ENCODE measurements at places on chromosomes 2 and 18. TPM values are rescaled to one million over a fixed set of nuclear protein-coding genes. Genes with fewer than 3 reads are reported as not detected.

EPAS1 gene
- 158 TPM for total RNA-seq

FSHR gene
- total RNA-seq: 22.6 TPM

CPO gene
- 0.43 TPM for total RNA-seq

SIX3 gene
- 0.19 TPM for total RNA-seq

SPATS2L gene
- 52.9 TPM for total RNA-seq

SEPTIN2 gene
- 365 TPM for total RNA-seq

HOXD4 gene
- total RNA-seq: 13.3 TPM

Measured in testis (tissue), 5 donors.